ENCODE measurements at places on chromosomes 2 and 18. TPM values are rescaled to one million over a fixed set of nuclear protein-coding genes. Genes with fewer than 3 reads are reported as not detected.

DNA sequence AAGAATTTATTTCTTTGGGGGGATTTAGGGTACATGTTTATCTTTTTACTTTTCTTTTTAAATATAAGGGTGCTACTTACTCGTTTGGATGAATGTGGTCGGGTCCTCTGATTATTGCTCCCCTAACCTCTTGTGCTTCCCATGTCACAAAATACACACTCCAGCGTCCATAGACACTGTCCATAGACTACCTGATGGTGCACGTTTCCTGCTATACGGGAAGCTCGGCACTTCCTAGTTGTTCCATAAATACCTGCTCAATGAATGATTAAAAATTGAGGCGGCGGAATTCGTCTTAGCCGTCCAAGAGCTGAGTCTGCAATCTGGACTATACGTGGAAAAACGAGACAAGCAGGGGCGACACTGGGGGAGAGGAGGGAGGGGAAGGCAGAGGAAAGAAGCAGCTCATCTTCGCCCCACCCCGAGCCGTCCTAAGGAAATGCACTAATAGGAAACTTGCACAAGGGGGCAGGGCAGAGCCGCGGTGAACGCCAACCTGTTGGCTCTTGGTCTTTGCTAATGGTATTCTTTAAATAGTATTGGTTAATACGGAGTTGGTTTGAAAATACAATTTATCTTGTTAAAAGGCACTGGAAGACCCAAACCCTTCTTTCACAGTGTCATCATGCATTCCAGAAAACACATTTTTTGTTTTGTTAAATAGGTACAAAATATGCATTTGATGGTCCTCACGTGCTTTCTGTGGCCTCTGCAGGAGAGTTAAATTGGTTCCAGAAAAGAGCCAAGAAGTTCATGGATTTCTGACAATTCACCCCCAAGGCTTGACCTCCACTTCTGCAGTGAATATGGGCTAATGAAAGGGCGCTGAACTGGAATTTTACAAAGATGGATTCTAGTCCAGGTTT is 73.0 kb upstream of the KCTD1 start:
- no peak overlapping the region for H3K27ac ChIP-seq
- no peaks in the 10 kb centered on the region for H3K36me3 ChIP-seq
- peaks cover 18% of the 10 kb centered on the region for H3K4me1 ChIP-seq
- peak overlapping the region; percentile 26 for H3K4me3 ChIP-seq
- no peaks in the 10 kb centered on the region for H3K27me3 ChIP-seq

GRCh38 chr2:204436230-204436629 is 109.0 kb upstream of the PARD3B start:
- no peaks in the 10 kb centered on the region for H3K27me3 ChIP-seq
- H3K36me3 ChIP-seq: no peaks in the 10 kb centered on the region
- DNase-seq: no peak
- no peak overlapping the region for H3K4me3 ChIP-seq
- no peak overlapping the region for H3K27ac ChIP-seq
- H3K4me1 ChIP-seq: no peaks in the 10 kb centered on the region

GRCh38 chr2:230473378-230473777 is 57.4 kb downstream of the SP100 start:
- DNase-seq: no peak
- no peaks in the 10 kb centered on the region for H3K4me1 ChIP-seq
- no peaks in the 10 kb centered on the region for H3K27me3 ChIP-seq
- no peak overlapping the region for H3K27ac ChIP-seq
- H3K4me3 ChIP-seq: no peak overlapping the region
- H3K36me3 ChIP-seq: peaks cover 82% of the 10 kb centered on the region

GRCh38 chr2:31962757-31963361 is 47.9 kb downstream of the MEMO1 start:
- no peak overlapping the region for H3K27ac ChIP-seq
- no peak overlapping the region for H3K4me3 ChIP-seq
- peaks cover 17% of the 10 kb centered on the region for H3K4me1 ChIP-seq

GRCh38 chr18:57422313-57422872 is 12.8 kb upstream of the ONECUT2 start:
- no peak overlapping the region for H3K27ac ChIP-seq
- H3K27me3 ChIP-seq: no peaks in the 10 kb centered on the region
- no peak overlapping the region for H3K4me3 ChIP-seq
- H3K4me1 ChIP-seq: peaks cover 1% of the 10 kb centered on the region
- H3K36me3 ChIP-seq: no peaks in the 10 kb centered on the region

- no peaks in the 10 kb centered on the region for H3K27me3 ChIP-seq
- no peaks in the 10 kb centered on the region for H3K36me3 ChIP-seq
- H3K4me3 ChIP-seq: no peak overlapping the region
- DNase-seq: no peak
- no peaks in the 10 kb centered on the region for H3K4me1 ChIP-seq
Measured at GRCh38 chr2:195572895-195573683, 83.9 kb upstream of the SLC39A10 start.

DNA sequence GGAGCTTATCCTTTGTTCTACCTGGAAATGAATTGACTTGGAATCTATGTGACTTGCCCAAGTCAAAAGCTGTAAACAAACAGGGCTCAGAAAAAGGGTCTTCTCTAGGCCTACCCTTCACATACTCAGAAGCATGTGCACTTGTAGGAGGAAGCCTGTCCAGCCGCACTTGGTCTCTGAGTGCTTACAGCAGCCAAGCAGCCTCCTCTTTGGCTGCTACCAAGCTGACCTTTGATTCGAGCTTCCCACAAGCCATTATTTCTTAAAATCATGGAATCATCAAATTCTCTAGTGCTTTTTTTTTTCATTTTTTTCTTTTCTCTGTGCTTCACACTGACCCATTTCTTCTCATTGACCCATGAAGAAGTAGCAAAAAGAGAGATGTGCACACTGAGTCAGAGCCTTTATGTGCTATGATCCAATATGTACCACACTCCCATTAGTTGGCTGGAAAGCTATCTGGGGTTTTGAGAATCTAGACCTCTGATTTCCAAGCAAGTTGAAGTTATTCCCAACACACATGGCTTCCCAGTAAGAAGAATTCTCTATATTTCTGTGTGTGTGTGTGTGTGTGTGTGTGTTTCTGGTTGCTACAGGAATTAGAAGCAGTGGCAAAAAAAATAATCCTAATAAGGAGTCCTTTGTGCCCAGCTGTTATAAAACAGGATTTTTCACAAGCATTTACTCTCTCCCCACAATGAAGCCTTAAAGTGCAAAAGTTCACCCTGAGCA is 550.3 kb upstream of the TNP1 start:
- H3K4me1 ChIP-seq: no peaks in the 10 kb centered on the region
- no peak overlapping the region for H3K27ac ChIP-seq
- H3K4me3 ChIP-seq: no peak overlapping the region
- no peak for DNase-seq
- no peaks in the 10 kb centered on the region for H3K36me3 ChIP-seq
- H3K27me3 ChIP-seq: no peaks in the 10 kb centered on the region

GRCh38 chr18:59904011-59904601 is 4.3 kb downstream of the PMAIP1 start:
- peaks cover 33% of the 10 kb centered on the region for H3K27me3 ChIP-seq
- H3K36me3 ChIP-seq: no peaks in the 10 kb centered on the region
- no peak overlapping the region for H3K4me3 ChIP-seq
- peak overlapping the region; percentile 11 for H3K27ac ChIP-seq
- peaks cover 2% of the 10 kb centered on the region for H3K4me1 ChIP-seq

DNA sequence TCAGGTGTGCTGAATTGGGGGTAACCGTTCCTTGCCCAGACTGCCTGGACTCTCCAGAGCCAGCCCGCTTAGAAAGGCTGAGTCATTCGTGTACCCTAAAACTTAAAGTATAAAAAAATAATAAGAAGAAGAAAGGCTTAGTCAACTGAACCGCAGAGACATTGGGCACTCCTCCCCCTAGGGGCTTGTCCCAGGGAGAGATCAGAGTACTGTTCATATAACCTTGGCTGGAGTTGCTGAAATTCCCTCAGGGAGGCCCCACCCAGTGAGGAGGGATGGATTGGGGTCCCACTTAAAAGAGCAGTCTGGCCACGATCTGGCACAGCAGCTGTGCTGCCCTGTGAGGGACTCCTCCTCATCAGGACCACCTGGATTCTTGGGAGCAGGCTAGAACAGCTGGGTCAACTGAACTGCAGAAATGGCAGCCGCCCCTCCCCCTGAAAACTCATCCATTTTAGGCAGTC is 37.2 kb downstream of the ANKRD12 start:
- peak overlapping the region; percentile 14 for H3K27ac ChIP-seq
- H3K4me3 ChIP-seq: no peak overlapping the region
- H3K27me3 ChIP-seq: no peaks in the 10 kb centered on the region
- H3K36me3 ChIP-seq: no peaks in the 10 kb centered on the region

- H3K4me3 ChIP-seq: no peak overlapping the region
- no peaks in the 10 kb centered on the region for H3K36me3 ChIP-seq
- H3K4me1 ChIP-seq: peaks cover 5% of the 10 kb centered on the region
- H3K27ac ChIP-seq: no peak overlapping the region
Measured at GRCh38 chr2:178285287-178285615, 90.9 kb downstream of the OSBPL6 start.

DNA sequence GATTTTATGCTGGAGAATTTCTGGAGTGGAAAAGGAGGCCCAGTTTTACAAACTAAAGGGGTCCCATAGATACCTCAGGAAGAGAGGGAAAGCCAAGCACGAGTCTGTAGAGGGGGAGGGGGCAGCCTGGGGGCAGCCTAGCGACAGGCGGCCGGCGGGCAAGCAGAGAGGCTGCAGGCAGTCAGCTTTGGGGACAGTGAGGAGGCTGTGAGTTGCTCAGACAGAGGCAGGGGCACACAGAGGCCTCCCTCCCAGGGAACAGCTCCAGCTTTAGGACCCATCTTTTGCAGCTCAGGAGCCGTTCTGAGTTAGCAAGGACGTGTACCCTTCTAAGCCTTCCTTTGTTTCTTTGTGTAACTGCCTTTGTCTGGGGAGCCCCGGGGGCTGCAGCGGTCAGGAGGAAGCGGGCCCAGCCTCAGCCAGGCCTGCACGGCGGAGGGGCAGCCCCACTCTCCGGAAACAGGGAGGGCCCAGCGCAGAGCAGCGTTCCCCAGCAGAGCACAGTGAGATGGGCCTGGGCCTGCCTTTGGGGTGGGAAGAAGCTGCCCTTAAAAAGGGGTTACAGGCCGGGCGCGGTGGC is 41.1 kb upstream of the RALBP1 start:
- no peak for DNase-seq
- no peak overlapping the region for H3K27ac ChIP-seq
- H3K4me3 ChIP-seq: no peak overlapping the region
- H3K27me3 ChIP-seq: no peaks in the 10 kb centered on the region

DNA sequence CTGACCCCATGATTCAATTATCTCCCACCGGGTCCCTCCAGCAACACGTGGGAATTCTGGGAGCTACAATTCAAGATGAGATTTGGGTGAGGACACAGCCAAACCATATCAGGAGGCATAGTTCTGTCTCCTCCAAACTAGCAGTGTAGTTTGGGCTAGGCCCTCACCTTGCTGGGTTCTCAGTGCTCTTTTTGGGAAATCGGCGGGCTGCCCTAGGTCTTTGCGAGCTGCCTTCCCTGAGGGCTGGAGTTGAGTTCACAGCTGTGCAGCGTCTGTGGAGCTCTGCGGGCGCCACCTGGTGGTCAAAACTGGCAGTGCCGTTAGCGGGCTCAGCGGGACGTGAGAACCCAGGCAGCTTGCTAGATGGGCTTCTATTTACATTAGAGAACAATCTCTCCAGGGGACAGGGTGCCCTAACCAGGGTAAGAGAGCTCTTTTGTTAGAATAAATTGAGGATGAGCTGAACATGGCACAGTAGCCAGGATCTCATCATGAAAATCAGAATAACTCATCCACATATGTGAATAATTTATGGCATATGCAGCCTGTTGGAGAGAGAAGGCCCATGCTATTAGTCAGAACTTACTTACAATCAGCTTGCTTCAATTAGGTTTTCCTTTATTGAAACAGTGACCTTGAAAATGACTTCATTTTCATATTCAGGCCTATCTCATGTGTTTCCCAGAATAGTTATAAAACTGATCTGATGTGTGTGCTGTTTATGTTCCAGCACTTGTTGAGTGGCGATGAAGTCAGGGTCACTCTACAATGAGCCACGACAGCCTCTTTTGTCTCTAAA is 27.4 kb upstream of the YES1 start:
- H3K27me3 ChIP-seq: no peaks in the 10 kb centered on the region
- H3K36me3 ChIP-seq: no peaks in the 10 kb centered on the region
- no peak overlapping the region for H3K4me3 ChIP-seq

DNA sequence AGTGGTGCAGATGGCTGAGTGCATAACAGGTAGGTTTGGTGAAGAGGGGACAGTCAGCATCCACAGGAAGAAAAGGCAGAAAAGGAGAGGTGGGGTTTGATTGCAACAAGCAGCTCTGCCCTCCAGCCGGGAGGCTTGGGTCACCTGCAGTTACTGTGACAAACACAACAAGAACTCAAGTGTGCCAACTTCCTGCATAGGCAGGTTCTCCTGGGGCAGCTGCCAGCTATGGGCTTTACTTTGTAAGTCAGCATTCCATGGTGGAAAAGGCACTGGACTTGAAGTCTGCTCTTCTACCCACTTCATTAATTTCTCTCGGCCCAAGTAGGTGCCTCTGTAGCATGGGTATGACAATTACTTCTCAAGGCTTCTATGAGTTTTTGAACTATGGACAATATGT is 98.9 kb downstream of the MYT1L start:
- H3K4me1 ChIP-seq: no peaks in the 10 kb centered on the region
- no peak for DNase-seq
- no peak overlapping the region for H3K4me3 ChIP-seq
- no peaks in the 10 kb centered on the region for H3K27me3 ChIP-seq
- H3K27ac ChIP-seq: no peak overlapping the region
- no peaks in the 10 kb centered on the region for H3K36me3 ChIP-seq

DNA sequence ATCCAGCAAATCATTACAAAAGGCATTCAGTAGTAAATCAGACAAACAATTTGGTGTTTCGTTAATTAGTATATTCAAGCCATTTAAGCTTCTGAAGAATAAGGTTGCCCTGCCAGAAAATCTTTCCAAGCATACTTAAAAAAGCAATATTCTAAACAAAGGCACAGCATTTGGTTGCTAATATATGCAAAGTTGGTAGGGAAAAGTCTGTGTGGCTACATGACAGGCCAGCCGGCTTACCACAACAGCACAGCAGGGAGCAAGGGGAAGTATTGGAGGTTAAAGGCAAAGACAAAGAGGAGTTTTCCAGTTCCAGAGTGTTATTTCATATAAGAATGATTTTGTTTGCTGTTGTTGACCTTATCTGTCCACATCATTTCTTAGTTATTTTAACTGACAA is 282.3 kb downstream of the MBD5 start:
- no peaks in the 10 kb centered on the region for H3K27me3 ChIP-seq
- no peaks in the 10 kb centered on the region for H3K4me1 ChIP-seq
- H3K4me3 ChIP-seq: no peak overlapping the region
- no peak for DNase-seq
- H3K27ac ChIP-seq: no peak overlapping the region

DNA sequence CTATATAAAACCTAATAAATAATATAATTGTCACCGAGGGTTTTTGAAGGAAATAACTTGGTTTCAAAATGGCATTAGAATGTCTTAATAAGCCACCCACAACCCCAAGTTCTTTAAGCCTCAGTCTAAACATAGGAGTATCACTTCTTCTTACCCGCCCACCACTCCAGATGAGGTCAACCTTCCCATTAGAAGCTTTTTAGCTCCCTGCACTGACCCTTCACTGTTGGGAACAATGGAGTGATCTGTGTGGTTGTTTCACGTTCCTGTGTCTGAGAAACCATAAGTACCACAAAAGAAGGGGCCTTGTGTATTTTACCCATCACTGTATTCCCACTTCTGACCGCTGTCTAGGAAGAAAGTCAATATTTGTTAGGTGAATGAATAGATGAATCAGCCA is 326.3 kb upstream of the ZNF521 start:
- no peak overlapping the region for H3K4me3 ChIP-seq
- no peaks in the 10 kb centered on the region for H3K4me1 ChIP-seq
- H3K27me3 ChIP-seq: no peaks in the 10 kb centered on the region
- H3K36me3 ChIP-seq: no peaks in the 10 kb centered on the region
- DNase-seq: no peak
- no peak overlapping the region for H3K27ac ChIP-seq

Gene DTNA
- total RNA-seq: 8.6 TPM

Gene POTEJ
- not detected for total RNA-seq

Gene SPEG
- 29.0 TPM for total RNA-seq

Gene AMER3
- total RNA-seq: not detected

Gene DNAJC5G
- total RNA-seq: not detected

All from esophagus squamous epithelium (tissue), 5 donors.